NCI-H1105 (cell line): ENCODE measurements at places on chromosomes 4 and X.
A peak's percentile ranks its signal among the peaks of the same experiment; 100 is the strongest.

DNA sequence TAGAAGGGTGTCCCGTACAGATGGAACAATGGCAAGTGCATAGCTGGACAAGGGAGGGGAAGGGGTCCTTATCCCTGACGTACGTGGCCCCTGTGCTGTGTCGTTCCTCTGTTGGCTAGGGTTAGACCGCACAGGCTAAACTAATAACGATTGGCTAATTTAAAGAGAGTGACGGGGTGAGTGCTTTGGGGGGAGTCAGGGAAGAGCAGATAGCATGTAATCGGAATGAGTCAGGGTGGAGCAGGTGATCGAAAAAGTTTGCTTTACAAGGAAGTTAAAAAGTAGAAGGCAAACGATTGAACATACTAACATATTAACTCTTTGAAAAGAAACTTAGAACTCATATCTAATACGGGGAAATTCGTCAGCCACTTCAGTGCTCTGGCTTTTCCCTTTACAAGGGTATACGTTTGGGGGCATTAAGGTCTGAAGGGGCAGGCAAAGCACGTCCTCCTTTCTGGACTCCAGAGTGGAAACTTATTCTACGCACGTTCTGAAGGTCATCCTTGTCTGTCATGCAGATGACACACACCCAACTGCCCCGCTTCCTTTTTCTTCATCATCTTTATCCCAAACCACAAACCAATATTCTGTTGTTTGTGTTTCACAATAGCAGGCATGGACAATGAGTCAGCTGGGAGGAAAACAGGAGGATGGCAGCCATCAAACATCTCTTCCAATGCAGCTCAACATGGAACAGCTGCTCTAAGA is 10.2 kb upstream of the CRLF2 start:
- DNase-seq, result no peak

DNA sequence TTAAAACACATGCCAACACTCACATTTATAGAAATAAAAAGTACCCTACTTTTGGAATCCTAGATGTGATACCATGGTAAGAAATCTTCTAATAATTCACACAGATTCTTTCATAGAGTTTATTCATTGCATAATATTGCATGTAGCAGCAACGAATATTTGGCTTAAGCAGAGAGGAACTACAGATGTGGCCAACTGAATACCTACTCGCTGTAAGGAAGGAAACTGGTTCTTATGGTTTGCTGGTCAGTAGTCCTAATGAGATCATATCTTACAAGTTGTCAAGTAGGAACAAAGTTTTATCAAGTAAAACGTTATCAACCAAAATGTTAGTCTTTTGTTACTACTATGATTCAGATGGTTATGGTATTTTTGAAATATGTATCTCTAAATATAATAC is 996.1 kb downstream of the PDHA2 start:
- DNase-seq, result no peak

DNA sequence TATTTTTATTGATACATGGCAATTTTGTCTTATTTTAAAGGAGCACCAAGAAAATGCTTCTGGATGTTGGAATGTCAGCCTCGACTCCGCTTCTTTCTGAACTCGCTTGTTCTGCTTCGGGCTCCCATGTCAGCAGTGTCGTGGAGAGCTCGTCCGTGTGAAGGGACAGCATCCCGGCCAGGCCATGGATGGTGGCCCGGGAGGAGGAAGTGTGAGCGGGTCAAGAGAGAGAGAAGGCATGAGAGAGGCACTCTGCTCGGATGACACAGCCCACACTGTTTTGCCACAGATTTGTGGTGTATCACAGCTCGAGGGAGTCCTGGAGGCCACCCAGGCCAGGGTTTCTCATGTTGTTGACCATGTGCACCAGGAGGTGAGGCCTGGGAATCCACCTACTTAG is 107.0 kb downstream of the TRAPPC11 start:
- no peak for DNase-seq

DNA sequence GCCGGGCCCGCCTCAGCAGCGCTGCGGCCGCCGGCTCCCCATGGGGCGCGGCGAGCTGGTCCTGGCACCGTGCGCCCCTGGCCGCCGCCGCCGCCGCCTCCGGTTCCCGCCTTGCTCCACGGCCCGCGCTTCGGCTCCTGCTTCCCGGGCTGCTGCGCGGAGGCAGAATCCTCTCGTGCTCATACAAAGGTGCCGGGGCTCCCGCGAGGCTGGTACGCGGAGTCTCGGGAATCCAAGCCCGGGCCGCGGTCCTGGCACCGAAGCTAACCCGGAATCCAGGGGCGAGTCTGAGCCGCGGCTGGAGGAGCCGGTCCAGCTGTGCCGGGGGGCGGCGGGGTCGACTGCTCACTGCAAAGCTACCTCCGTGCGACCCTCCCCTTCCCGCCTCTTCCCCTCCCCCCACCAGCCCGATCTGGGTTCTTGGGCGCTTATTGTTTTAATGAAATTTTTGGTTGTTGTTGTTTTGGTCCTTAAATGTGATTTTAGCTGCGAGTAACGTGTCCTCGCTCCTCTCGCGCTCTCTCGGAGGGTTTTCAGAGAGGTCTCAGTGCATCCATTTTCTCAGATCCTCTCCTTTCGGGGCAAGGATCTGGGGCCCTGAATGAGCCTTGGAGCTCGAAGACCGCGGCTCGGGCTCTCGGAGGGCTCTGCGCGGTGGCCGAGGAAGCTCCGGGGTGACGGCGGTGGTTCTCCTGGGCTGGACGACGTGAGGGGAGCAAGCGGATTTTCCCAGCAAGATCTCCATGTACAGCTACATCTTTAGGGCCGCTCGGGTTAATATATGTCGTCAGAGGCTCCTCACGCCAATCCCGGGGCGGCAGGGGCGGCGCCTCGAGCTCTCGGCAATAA is at the start of gene HAND2:
Gene HAND2 (minus strand): TSS at position 753 of the 849 bp plus-strand sequence. CDS start 940 bp downstream, outside the sequence.
- DNase-seq, result peak; percentile 33

- no peak for DNase-seq
Measured at GRCh38 chr4:158613046-158613445, 58.6 kb downstream of the C4orf46 start.
